ENCODE measurements at places on chromosomes 1 and 21.

GRCh38 chr1:7425229-7425628 is 345.9 kb upstream of the VAMP3 start:
- no peak for DNase-seq

GRCh38 chr1:21546122-21546825 is 37.1 kb downstream of the ALPL start:
- no peak for DNase-seq

DNA sequence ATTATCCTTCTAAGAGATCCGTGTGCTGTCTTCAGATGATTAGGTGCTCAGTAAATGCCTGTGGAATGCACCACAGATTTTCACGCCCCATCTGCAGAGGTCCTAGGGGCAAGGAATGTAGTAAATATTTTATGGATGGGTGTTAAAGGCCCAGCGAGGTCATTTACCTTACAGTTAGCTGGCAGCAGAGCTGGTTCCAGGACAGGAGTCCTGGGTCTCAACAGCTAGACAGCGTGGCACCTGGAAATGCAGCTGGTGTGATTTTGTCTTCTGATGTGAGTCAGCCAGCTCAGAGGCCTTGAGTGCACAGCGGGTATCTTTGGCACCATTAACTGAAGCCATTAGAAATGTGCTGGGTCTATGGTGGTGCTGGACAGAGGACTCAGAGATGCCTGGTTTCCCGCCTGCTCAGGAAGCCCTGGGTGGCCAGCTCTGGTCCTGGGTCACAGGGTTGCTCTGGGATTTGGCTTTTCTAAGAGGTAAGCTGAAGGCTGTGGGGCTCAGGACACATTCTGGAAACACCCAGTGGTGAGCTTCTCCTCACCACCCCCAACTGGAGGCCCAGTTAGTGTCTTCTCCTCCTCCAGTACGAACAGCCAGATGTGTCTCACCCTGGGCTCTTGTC is 65.5 kb downstream of the DDX20 start:
- no peak for DNase-seq

DNA sequence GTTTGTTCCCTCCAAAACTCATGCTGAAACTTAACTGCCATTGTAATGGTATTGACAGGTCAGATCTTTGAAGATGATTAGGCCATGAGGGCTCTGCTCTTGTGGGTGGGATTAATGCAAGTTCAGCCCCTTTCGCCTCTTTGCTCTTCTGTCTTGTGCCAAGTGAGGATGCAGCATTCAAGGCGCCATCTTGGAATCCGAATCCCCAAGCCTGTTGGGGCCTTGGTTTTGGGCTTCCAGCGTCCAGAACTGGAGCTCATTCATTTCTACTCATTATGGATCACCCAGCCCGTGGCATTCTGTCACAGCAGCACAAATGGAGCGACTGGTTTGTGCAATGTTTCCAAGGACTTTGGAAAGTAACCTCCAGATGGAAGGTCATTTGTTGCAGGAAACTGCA is 5.6 kb downstream of the TTC34 start:
- DNase-seq = no peak

DNA sequence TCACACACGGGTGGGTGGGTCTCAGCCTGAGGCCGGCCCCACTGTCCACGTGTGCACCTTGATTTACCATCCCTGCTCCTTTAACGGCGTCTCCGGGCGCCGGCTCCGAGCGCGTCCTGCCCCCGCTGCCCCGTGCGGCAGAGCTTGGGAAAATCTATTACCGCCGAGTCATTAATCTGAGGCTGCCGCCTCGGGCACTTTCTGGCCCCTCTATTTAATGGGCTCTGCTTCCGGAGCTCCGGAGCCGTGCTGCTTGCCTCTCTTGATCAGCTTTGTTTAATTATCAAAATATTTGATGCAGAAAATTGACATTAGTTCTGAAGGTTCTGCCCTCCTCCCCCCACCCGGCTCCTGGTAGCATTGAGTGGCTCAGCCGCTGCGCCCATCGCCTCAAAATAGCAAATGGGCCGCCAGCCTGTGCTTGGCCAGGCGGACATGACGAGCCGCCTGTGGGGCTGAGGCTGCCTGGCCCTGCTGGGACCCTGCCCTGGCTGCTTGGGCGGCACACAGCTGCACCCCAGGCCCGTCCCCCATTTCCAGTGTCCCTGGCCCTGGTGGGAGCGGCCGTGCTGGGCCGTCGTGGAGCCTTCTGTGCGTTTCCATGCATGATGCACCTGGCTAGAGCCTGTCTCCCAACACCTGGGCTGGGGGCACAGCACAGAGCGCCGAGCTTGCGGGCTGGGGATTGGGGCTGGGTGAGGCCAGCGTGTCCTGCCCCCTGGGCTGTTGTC is 81.6 kb upstream of the TTC34 start:
- no peak for DNase-seq

Data from T-helper 9 cell (primary cell).